Hematopoietic multipotent progenitor cell treated with erythropoietin and hydrocortisone succinate and interleukin-3 and kit ligand, for 8 days (in vitro differentiated cells): ENCODE measurements at places on chromosomes 2 and 18.

DNA sequence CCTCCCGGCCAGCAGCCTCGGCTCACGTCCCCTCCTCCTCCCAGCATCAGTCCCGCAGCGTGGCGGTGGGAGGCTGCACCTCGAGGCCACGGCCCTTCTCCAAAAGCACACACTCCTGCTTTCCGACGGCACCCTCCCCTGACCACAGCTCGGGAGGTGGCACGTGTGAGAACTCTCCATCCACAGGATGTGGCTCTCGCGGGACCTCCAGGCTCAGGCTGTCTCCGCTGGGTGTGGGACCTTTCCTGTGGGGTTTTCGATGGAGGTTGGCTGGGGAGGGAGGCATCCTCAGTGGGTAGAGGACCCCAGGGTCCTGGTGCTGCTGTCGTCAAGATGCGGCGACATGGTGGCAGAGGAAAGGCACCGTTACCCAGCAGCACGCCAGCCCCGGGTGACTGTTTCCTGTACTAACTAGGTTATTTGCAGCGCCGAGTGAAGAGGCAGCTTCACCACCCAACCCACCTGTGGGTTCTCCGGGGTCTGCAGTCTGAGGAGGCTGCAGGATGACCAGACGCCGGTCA lies 42.8 kb upstream of the KCNG2 start:
- no peak for DNase-seq

DNA sequence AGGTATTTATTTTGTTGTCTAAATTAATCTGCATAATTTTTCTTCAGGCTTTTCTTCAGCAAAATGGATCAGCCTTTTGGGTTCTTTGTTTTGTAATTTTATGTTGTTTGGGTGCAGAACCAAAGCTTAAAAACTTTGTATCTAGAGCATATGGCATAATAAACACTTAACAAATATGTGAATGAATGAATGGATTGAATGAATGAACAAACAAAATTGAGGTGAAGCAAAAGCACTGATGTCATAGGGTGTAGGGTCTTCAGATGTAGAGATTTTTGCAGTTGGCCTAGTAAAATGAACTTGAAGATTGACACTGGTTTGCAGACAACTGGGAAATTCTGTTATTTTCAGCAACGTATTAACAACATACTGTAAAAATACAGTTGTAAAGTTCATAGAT lies 17.3 kb downstream of the VAPA start:
- DNase-seq, result no peak

GRCh38 chr2:240966457-240966905 lies 31.9 kb upstream of the SNED1 start:
- no peak for DNase-seq

GRCh38 chr2:23211987-23212583 lies 172.9 kb upstream of the KLHL29 start:
- DNase-seq, result no peak

- DNase-seq, result no peak
Measured at GRCh38 chr2:68767996-68768395, 33.4 kb downstream of the ARHGAP25 start.

- DNase-seq, result no peak
Measured at GRCh38 chr2:142673836-142674235, 203.6 kb upstream of the KYNU start.

DNA sequence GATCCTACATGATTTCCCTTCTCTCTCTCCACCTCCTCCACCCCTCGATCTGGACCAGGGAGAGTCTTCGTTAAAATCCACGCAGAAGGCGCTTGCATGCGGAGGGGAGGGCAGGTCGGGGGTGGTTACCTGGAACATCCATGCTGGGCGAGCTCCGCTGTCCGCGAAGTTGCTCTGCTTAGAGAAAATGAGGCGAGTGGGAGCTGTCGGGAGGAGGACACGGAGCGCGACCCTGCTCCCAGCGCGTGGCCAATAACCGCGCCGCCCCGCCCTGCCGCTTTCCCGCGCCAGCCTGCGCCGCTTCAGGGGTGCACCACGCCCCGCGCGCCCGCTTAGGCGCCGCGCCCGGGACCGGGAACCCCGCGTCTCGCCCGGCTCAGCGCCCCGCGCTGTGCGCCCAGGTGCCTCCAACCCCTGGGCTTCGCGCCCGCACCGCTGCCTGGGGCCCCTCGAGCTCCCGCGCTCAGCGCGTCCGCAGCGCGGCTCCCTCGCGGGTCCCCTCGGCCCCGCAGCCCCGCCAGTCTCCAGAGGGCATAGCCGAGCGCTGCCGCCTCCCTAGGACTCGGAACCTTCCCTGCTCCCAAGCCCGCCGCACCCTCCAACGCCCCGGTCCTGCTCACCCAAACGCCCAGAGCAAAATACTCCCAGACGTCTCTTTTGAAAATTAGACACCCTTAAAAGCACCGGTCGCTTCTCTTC lies 636 bp downstream of the CBLN2 start:
- DNase-seq, result no peak

DNA sequence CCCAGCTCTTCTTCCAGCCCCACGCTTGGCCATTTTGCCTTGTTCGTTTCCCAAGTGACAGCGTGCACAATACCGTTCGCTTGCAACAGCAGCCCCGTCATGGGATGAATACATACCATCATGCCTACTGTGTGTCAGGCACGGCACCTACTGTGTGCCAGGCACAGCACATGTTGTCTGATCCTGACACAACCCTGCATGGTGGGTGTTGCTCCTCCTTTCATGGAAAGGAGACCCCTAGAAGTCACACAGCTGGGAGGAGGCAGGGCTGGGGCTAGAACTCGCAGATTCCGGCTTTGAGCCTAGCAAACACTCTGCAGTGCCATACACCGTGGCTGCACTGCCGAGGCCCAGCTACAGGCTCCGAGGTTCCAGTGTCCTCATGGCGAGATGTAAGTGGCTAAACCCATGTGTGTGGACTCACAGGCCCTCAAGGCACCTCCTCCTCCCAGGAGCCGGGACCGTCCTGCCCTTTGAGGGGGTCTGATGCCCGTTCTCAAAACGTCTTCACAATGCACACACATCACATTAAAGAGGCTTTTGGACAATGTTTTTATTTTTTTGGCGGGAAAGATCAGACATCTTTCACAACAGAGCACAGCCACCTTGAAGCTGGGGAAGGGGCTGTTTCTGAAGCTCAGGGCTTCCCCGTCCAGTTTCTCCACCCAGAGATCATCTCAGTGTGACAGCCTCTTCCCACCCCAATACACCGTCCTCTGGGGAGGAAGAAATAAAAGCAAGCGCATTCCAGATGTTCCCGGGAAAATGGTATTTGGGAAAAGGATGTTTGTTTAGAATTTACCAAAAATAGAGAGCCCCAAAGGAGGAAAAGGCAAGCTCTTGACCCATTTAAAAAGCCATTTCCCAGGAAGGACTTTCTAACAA lies 64.9 kb downstream of the HS1BP3 start:
- no peak for DNase-seq

DNA sequence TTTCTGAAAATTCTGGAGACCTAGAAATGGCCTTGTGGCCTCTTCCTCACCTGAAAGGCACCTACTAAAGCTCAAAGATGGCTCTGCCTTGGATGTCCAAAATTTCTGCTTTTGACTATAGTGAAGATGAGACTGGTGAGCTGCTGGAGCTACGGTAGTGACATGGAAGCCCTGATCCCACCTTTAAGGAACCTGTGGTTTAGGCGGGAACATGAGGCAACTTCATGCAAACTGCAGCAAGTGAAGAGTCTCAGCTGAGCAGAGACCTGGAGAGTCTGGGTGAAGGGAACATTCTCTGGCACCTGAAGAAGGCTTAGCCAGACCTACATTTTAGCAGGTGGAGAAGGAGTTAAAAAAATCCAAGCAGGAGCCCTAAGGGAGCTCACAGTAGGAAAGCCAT lies 40.0 kb downstream of the GORASP2 start:
- DNase-seq, result no peak

DNA sequence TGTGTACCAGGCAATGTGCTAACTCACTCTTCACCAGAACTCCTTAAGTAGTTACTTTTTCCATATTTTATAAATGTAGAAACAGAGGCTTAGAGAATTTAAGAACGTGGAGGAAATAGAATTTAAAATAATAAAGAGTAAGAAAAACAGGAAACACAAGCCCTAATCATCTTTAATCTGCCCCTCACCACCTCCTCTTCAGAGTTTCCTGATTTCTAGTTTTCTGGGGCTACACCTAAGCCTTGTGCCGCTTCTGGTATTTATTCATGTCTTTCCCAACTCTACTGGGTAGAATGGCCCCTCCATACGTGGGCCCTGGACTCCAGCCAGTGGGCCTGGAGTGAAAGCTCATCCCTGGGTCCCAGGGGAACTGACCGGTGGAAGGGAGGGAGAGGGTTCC lies 85.4 kb downstream of the RTN4 start:
- no peak for DNase-seq

DNA sequence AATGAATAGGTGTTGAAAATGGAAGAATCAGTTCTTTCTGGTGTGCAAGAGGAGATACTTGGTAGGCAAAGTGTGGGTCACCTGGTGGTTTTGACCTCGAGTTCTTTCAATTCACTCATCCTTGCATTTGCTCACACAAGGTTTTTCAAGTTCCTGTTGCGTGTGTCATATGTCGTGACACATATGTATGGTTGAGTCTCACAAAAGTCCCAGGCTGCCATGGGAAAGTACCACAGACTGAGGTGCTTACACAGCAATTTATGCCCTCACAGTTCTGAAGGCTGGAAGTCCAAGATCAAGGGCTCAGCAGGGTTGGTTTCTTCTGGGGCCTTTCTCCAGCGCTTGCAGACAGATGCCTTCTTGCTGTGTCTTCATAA lies 64.4 kb downstream of the NCK2 start:
- DNase-seq, result no peak

GRCh38 chr2:72118951-72119350 lies 28.7 kb downstream of the CYP26B1 start:
- DNase-seq, result no peak

DNA sequence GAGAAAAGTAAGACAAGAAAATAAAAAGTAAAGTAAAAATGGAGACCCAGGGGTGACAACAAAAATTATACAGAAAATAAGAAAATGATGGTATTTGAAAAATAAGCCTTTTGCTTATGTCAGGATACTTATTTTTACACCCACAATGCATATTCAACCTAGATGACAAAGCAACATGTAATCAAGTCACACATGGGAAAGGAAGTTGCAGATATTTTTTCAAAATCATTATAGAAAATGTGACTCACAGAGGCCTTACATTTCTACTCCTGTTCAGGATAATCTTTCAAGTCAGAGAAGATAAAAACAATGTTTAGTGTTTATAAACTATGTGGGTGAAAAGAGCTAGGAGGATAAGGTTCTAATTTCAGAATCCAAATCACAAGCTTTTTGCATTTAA lies 275.3 kb upstream of the UBE2E3 start:
- no peak for DNase-seq

- no peak for DNase-seq
Measured at GRCh38 chr2:179911569-179911968, 50.2 kb upstream of the ZNF385B start.

GRCh38 chr2:135473567-135473966 lies 57.5 kb downstream of the ZRANB3 start:
- DNase-seq, result peak; percentile 46

DNA sequence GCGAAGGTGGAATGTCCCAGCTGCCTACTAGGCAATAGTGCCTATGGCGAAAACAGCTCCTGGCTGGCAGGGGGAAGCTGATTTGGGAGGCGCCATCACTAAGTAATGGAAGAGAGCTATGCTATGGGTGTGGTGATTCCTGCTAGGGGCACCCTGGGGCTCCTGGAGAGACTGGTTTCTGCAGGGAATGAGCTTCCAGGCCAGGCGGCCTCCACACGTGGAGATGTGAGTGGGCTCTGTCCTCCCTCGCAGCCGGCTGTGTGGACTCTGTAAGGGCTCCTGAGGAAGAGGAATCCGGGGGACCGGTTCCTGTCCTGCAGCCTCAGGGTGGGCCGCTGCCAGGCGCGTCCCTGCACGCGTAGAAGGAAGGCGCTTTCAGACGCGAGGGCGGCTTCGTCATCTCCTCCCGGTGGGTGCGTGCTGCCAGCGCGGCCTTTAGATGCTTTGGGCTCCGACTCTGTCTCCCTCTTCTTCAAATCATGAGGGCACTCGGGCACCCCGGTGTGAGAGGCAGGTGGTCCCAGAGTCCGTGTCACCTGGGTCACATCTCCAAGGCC lies 55.5 kb upstream of the ANKRD62 start:
- DNase-seq, result no peak

- no peak for DNase-seq
Measured at GRCh38 chr2:36450466-36451196, 95.1 kb downstream of the CRIM1 start.

GRCh38 chr18:61888622-61889021 lies 4.2 kb downstream of the RNF152 start:
- no peak for DNase-seq

DNA sequence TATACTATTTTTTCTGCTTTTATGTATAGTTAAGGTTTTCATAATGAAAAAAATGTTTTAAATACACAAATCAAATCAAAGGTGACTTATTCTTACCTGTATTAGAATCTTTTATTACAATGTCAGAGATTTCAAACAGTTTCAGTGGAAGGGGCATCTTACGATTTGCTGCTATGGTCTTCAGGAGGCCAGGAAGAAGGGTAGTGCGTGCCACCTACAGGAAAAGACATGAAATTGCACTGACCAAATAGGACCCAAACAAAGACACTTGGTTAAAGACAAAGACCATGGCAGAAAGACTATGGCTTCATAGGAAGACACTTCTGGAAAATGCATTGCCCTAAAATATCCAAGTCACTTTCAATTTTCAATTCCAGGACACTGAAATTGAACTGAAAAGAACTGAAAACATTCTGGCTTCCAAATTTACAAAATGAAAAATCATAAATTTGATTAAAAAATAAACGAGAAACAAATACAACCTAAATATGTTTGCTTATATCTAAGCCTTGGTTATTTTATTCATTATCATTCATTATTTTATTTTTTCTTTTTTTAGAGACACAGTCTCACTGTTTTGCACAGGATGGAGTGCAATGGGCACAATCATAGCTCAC lies 42.1 kb downstream of the FARSB start:
- peak; percentile 64 for DNase-seq

DNA sequence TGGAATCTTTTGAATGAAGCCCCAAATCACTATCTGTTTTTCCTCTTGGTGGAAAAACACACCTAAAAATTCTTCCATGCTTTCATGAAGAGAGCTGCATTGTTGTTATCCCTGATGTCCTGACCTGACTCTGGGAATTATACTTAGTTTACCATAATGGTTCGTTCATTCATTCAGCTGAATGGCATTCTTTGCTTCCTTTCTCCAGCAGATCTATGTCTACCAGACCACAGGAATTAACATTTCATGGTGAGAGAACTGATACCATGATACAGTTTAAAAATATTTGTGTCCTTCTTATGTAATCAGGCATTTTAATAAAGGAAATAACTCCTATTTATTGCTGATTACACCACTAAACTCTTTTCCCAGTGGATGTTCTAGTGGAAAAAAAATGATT lies 11.1 kb upstream of the SLC4A10 start:
- DNase-seq, result no peak

- DNase-seq, result no peak
Measured at GRCh38 chr18:55376387-55376786, 211.6 kb downstream of the TCF4 start.
